ENCODE measurements at places on chromosomes 2 and 18.

DNA sequence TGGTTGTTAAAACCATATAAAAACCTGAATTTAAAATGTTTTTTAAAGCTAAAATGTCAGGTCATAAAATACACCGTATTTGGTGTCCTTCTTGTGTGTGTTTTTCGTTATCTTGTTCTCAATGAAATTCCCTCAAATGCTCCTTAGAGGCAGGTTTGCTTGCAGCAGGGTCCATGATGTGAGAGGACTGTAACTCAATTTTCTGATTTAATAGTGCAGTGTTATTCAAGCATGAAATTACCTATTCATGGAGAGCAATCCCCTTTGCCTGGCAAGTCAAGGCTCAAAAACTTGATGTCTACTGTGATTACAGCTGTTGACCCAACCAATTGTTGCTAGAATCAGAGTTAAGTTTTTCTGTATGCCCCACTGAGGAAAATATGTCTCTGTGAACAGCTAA lies 318.2 kb downstream of the GALNT13 start:
- no peak for DNase-seq

DNA sequence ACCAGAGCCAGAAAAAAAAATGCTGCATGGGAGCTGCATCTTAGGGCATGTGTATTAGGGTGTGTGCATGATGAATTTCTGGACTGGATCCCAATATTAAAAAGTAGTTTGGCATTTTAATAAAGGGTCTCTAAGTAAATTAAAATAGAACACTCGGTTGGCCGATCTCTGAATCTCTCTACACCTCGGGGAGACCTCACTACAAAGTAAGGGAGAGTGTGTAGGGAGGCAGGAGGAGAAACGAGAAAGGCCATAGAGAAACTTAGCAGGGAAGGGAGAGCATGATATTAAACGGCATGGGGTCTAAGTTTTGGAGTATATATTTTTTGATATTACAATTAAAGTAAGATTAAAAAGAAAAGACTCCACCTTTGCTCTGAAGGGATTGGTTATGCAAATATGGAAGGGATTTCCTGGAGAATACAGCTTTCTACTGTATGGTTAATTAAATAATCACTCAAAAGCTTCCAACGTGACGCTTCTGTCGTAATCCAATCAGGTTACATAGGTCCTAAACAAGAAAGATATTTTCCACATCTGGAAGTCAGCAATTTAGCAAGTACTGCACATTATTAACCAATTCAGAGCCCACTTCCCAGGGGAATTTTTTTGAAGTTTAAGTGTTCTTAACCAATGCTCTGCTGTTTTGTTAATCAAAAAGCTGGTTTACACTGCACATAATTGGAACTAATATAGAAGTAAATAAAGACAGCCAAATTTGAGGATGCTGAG lies 1.0 kb upstream of the ZEB2 start:
- DNase-seq: no peak

DNA sequence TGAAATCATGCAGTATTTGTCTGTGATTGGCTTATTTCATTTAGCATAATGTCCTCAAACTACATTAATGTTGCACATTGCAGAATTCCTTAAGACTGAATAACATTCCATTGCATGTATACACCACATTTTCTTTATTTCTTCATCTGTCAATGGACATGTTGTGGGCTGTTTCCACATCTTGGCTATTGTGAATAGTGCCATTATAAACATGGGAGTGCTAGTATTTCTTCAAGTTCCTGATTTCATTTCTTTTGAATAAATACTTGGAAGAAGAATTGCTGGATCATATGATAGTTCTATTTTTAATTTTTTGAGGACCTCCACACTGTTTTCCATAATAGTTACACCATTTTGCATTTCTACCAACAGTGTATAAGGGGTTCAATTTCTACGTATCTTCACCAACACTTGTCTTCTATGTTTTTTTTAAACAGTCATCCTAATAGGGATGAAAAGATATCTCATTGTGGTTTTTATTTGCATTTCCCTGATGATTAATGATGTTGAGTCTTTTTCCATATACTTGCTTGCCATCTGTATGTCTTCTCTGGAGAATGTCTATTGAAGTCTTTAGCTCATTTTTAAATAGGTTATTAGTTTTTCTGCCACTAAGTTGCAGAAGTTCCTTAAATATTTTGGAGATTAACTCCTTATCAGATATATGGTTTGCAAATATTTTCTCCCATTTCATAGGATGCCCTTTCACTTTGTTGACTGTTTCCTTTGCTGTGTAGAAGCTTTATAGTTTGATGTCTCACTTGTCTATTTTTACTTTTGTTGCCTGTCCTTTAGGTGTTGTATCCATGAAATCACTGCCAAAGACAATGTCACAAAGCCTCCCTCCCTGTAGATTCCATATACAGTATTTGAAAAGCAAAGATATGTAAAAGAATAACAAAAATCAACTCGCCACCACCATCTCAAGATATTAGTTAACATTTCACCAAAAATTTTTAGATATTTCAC lies 14.6 kb downstream of the FBXO11 start:
- no peak for DNase-seq

DNA sequence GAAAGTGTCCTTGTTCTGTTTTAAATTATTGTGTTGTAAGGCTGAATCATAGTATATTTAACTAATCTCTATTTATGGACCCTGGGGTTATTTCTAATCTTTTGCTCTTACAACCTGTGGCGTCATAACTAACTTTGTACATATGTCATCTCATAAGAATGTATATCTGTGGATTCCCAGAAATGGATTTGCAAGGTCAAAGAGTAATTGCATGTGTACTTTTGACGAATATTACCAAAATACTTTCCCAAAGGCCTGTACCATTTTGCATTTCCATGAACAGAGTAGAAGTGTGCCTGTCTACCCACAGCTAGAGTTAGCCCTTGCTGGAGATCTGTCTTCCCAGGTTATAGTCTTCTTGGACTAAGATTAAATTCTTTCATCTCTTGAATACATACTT lies 42.8 kb downstream of the SEMA4F start:
- no peak for DNase-seq

GRCh38 chr18:36530676-36531405 lies 233.3 kb downstream of the FHOD3 start:
- DNase-seq: no peak
